ENCODE measurements at places on chromosomes 11 and 22. TPM values are rescaled to one million over a fixed set of nuclear protein-coding genes. Genes with fewer than 3 reads are reported as not detected.

Gene DEUP1
- not detected for total RNA-seq

Gene TMEM191B
- total RNA-seq = 0.65 TPM

Gene TMEM151A
- total RNA-seq = under 0.01 TPM

Gene HBG1
- not detected for total RNA-seq

Gene MYOD1
- not detected for total RNA-seq

Gene SCUBE2
- 4.4 TPM for total RNA-seq

Gene LIF
- 17.3 TPM for total RNA-seq

Gene CSNK2A3
- 1.1 TPM for total RNA-seq

Gene PIH1D2
- total RNA-seq = 1.5 TPM

Gene OTOG
- not detected for total RNA-seq

Gene TMEM86A
- total RNA-seq = 0.83 TPM

Gene CCDC87
- total RNA-seq = 0.28 TPM

Gene SAAL1
- total RNA-seq = 9.8 TPM

Gene EIF4G2
- total RNA-seq = 655 TPM

Gene SUN2
- total RNA-seq = 48.8 TPM

Gene MS4A3
- total RNA-seq = not detected

Gene B3GAT3
- 22.3 TPM for total RNA-seq

All from smooth muscle cell of bladder (primary cell).